Astrocyte of the spinal cord (primary cell): ENCODE measurements at places on chromosomes 3 and 15.
A peak's percentile ranks its signal among the peaks of the same experiment; 100 is the strongest.

GRCh38 chr3:42492508-42493080, 9.8 kb upstream of the VIPR1 start:
- DNase-seq, result no peak

DNA sequence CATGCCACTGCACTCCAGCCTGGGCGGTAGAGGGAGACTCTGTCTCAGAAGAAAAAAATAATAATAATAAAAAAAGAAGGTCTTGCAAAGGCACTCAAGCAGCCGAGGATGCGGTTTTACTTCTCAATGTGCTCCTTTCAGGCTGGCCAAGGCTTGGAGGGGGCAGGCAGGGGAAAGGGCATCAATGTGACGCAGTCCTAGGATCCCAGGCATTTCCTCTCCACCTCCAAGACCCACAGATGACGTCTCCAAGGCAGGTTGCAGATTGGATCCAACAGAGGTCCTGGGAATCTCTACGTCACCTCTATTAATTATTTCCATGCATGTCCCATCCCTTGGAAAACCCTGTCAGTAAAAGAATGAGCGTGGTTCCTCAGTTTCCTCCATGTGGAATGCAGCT, 56.2 kb downstream of the FAM43A start:
- no peak for DNase-seq

DNA sequence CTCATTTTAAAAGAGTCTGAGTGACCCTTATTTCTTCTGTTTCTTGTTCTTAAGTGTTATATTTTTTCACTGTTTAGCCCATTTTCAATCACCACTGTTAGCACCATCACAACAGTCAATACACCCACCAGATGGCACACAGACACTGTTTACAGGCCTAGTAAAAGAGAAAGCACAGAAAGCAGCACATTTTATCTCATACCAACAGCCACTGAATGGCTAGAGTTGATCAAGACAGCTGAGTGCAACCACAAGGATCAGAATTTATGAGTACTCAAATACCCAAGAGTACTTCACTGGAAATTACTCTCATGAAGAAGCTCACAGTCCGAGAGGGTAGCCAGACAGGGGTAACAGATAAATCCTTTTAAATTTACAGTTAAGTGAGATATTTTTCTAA, 127.0 kb downstream of the TFDP2 start:
- DNase-seq, result peak; percentile 16

GRCh38 chr15:92899601-92899947, 550 bp upstream of the CHD2 start:
- DNase-seq, result no peak

GRCh38 chr3:12933901-12934300, 92.5 kb upstream of the RPL32 start:
- DNase-seq, result no peak

- DNase-seq, result no peak
Measured at GRCh38 chr3:28615971-28616370, 267.3 kb upstream of the AZI2 start.

- DNase-seq, result peak; percentile 86
Measured at GRCh38 chr3:135929670-135930069, 35.9 kb upstream of the PPP2R3A start.

- DNase-seq, result no peak
Measured at GRCh38 chr15:78925956-78926743, 18.7 kb downstream of the CTSH start.

DNA sequence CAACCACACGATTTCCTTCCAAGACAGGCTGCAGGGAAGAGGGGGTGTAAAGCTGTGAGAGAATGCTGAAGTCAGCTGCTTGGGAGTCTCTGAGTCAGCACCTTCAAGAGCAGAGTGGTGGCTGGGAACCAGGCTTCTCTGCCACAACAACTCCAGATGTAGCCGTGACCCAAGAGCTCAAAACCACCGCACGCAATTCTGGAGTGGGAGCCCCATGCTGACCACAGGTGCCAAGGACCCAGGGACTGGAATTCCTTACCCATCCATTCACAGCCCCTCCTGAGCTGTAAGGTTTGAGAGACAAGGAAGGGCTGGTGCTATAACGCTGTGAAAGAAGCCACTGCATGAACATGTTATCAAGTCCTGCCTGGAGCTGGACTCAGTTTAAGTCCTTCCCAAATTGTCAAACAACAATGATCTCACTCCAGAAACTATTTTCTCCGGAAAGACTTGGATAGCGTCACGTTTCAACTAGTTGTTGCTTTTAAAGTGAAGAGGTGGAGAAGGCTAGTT, 61.4 kb downstream of the UMPS start:
- peak; percentile 94 for DNase-seq

- DNase-seq, result no peak
Measured at GRCh38 chr3:182464513-182465145, 328.7 kb upstream of the ATP11B start.

GRCh38 chr3:159829539-159830227, 159.0 kb upstream of the IL12A start:
- peak; percentile 42 for DNase-seq

DNA sequence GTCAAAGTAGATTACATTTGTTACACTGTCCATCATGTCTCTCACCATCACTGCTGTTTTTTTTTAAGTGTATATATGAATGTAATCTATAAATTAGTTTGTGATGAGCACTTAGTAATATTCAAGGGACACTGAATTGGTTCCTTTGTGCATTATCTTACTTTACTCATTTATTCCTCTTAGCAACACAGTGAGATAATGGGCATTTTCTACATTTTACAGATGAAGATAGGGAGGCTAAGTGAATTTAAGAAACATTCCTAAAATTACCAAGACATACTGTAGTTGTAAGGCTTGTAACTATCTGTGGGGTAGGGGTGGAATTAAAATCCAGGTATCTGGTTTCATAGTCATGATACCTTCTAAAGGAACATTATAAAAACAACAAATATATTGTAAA, 33.9 kb downstream of the VPS8 start:
- no peak for DNase-seq

- DNase-seq, result no peak
Measured at GRCh38 chr15:80099241-80099640, 39.8 kb downstream of the ZFAND6 start.

- no peak for DNase-seq
Measured at GRCh38 chr15:82847703-82848102, 38.3 kb downstream of the WHAMM start.

GRCh38 chr3:54909191-54909590, 18.7 kb downstream of the LRTM1 start:
- DNase-seq, result peak; percentile 9

GRCh38 chr15:70060993-70061305, 36.8 kb downstream of the TLE3 start:
- no peak for DNase-seq

DNA sequence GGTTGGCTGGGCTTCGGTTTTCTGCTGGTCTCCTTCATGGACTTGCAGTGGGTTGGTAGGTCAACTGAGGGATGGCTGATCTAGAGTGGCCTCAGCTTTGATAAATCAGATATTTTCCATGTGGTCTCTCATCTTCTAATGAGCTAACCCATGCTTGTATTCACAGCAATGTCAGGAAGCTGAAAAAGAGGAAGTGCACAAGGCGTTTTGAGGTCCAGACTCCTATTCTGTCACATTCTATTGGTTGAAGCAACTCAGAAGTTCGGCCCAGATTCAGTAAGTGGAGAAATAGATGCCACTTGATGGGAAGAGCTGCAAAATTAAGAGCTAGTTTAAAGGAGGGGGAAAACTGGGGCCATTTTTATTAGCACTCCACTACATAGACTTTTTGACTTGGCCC, 361.2 kb downstream of the DIPK2A start:
- no peak for DNase-seq

DNA sequence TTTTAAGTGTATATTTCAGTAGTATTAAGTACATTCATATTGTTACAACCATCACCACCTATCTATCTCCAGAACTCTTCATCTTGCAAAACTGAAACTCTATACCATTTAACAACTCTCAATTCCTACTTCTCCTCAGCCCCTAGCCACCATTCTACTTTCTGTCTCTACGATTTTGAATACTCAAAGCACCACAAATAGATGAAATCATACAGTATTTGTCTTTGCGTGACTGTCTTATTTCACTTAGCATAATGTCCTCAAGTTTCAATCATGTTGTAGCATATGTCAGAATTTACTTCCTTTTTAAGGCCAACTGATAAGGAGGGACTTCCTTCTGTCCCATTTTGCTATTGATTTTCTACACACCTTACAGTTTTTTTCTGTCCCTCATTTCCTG, 593.3 kb downstream of the FHIT start:
- no peak for DNase-seq

GRCh38 chr15:42933886-42934667, 13.5 kb upstream of the TTBK2 start:
- DNase-seq, result no peak

DNA sequence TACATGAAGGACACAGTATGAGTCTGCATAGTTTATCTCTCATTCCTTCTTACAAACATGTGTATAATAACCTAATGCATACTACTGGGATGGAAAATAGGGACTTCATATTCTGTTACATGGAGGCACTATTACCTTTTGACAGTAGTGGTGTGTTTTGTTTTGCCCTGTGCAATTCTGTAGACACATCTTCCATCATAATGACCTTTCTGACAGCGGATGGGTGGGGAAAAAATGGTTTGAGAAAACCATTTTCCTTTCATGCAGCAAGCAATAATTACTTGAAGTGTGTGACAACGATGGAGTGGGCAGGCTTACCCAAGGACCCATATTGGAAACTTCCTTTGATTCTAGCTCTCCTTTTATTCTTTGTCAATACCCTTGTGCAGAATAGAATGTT, 153.6 kb upstream of the ONECUT1 start:
- no peak for DNase-seq

- DNase-seq, result no peak
Measured at GRCh38 chr3:40187945-40188344, 121.6 kb upstream of the EIF1B start.

- DNase-seq, result peak; percentile 78
Measured at GRCh38 chr3:162390891-162391290, 894.3 kb downstream of the OTOL1 start.

- no peak for DNase-seq
Measured at GRCh38 chr3:24048843-24049242, 103.8 kb downstream of the NR1D2 start.

- DNase-seq, result no peak
Measured at GRCh38 chr3:30475038-30475808, 131.2 kb upstream of the TGFBR2 start.

GRCh38 chr3:65713016-65713415, 325.7 kb downstream of the MAGI1 start:
- peak; percentile 86 for DNase-seq

DNA sequence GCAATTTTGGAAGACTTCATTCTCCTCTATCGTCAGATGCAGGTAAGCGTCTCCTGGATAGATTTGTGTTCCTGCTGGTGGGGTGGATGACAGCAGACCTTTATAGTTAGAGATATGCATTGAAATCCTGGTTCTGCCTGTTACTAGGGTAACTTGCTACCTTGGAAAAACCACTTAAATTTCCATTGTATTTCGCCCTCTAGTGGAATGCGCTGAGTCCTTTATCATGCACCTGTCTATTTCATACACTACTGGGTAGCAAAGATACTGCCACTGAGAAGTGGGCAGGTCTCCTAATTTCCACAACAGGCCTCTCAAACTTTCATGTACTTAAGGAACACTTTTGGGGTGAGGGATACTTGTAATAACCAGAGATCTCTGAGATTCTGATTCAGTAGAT, 209.5 kb upstream of the SUCLG2 start:
- peak; percentile 3 for DNase-seq

- DNase-seq, result no peak
Measured at GRCh38 chr3:3745693-3746092, 53.5 kb upstream of the LRRN1 start.

DNA sequence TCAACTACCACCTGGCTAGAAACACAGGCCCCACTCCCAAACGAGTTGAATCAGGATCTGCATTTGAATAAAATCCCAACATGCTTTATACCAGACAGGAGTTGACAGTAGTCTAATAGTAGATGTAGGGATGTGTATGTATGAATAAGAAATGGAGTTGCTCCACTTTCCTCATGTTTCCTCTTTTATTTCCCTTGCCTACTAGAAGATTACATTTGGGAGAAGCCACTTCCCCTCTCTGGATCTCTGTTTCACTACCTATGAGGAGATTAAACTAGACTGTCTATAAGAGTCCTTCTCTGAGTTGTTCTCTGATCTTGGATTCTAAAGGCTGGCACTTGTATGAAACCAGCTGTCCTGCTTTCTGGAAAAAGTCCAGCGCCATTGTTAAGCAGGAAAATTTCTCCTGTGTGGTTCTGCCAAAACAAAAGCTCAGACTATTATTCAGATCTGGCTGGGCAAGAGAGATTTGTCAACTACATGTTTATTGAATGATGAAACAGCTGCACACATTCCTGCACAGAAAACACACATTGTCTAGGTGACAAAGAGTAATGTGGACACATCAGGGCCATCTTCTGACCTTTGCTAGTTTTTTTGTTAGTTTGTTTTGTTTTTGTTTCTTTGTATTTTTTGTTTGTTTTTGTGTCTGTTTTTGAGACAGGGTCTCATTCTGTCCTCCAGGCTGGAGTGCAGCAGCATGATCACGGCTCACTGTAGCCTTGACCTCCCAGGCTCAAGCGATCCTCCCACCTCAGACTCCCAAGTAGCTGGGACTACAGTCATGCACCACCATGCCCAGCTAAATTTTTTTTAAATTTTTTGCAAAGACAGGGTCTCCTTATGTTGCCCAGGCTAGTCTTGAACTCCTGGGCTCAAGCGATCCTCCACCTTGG, 29.9 kb downstream of the ACP3 start:
- DNase-seq, result peak; percentile 49

GRCh38 chr15:89820666-89821611, 6.3 kb upstream of the ANPEP start:
- DNase-seq, result peak; percentile 76

DNA sequence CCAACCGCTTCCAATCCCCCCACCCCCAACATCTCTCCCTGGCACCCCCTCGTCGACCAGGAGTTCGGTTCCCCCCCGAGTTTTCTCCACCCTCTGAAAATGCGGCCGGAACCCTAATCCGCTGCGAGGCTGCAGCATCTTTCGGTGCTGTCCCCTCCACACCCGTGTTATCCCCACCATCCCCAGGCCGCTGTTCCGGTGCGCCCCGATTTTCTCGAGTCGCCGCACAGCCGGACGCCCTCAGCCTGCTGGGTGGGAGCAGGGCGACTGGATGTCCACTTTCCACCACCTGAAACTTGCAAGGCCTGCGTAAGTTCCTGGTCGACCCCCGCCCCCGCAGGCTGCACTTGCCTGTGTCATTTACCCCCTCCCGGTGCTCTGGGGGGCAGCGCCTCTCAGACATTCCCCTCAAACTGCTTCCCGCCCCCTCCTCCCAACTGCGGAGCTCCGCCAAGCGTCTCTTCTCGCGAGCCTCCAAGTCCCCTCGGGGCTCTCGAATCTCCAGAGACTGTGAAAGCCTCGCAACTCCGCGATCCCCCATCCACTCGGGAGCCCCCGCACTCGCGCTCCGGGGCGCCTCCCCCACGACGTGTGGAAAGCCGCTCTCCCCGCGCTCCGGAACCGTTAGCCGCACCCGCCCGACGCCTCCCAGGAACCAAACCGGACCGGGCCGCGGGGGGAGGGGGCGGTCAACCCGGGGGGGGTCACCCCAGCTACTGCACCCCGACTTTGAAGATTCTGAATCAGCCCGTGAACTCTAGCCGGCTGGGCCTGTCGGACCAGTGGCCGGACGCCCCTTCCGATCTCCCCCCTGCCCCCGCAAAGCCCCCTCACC, 566 bp downstream of the ETV5 start:
- peak; percentile 73 for DNase-seq

- DNase-seq, result no peak
Measured at GRCh38 chr3:172398484-172398883, 49.8 kb downstream of the GHSR start.
